HT-29 (cell line): ENCODE measurements at places on chromosomes 6 and 20.

GRCh38 chr6:142241061-142241460 lies 60.7 kb upstream of the ADGRG6 start:
- DNase-seq = no peak

GRCh38 chr6:97689078-97689754 lies 406.2 kb upstream of the MMS22L start:
- DNase-seq = no peak

DNA sequence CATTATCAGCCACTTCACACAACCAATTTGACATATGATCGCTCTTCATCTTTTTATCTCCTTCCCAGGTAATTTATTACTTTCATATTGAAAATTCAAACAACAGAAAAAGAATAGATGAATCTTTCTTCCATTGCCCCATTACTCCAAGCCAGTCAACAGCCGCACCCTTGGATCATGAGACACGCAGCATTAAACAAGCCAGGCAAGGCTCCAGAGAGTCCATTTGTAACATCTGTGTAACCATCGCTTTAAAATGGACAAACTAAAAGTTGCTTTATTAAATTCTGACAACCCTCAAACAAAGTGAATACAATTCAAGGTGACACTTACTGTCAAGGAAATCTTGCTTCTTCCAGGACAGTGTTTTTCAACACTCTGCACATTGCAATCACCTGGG lies 200.3 kb downstream of the EPM2A start:
- no peak for DNase-seq

- DNase-seq = peak; percentile 96
These were observed 510.2 kb upstream of the SULF2 start for GRCh38 chr20:48295445-48295903.

DNA sequence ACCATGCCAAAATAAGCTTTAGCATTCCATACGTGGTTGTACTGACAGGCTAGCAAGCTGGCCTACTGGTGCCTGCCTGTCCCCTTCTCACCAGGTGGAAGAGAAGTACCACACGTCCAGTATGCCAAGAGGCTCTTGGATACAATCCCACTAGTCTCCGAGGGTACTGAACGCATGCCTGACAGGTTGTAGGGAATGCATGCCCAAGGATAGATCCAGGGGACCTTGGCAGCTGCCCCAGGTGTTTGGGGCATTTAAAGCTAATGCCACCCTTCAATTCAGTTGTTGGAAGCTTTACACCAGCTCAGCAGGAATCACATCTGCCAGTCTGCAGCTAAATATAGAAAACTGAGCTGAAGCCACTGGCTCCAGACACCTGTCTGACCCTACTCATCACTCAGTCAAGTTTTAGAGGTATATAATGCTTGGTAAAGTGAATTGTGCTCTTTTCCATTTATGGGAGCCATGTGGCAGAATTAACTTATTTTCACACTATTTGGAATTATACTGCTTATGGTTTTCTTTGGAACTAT lies 4.9 kb downstream of the TUBB2B start:
- no peak for DNase-seq

DNA sequence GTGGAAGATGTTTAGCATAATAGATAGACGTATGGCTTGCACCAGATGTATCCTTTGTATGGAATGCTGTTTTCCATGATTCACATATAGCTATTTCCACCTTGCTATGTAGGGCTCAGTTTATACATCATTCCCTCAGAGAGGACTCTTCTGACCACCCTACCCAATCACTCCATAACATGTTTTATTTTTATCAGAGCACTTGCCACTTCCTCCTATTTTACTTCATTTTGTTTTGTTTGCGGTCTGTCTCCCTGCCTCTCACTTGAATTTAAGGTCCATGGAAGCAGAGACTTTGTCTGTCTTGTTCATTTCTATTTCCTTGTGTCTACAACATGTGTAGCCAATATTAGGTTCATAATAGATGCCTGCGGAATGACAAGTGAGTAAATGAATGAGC lies 266.9 kb upstream of the CITED2 start:
- no peak for DNase-seq

GRCh38 chr6:7401075-7401474 lies 11.5 kb downstream of the RIOK1 start:
- DNase-seq = no peak

DNA sequence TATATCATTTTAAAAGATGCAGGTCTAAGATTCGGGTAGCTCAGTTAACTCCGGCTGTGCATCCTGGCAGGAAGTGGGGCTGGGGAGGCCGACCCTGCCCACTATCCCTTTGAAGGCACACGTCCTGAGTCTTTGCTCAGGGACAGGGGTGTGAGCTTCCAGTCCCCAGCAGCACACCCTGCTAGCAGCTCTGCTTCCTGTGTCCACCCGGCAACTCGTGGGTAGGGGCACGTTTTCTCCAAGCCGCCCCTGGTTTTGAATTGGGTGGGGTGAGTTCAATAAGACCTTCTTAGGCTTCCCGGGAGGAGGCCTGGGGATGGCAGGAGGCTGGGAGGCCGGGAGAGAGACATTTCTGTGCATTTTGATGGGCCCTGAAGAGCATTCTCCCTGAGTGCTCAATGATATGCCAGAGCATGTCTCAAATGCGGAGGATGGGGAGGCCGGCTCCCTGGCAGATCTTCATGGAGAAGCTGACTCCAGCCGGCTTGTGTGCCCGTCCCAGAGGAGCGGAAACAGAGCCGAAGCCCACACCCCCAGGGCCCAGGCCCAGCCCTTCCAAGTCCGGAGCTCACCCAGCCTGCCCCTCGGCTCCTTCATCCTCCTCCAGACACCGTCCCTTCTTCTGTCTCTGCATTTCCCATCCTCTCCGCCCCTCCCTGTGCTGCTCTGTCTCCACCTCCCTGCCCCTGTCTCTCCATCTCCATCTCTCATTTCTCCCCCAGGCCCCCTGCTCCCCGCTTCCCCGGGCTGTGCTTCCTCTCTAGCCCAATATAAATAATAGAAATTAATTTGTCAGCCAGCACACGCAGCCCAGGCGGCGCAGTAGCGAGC lies 36.3 kb upstream of the ZFAND3 start:
- no peak for DNase-seq

- no peak for DNase-seq
These were observed 12.4 kb upstream of the MYLK2 start for GRCh38 chr20:31806564-31807355.

GRCh38 chr20:23634985-23635767 lies 2.6 kb downstream of the CST3 start:
- DNase-seq = no peak

DNA sequence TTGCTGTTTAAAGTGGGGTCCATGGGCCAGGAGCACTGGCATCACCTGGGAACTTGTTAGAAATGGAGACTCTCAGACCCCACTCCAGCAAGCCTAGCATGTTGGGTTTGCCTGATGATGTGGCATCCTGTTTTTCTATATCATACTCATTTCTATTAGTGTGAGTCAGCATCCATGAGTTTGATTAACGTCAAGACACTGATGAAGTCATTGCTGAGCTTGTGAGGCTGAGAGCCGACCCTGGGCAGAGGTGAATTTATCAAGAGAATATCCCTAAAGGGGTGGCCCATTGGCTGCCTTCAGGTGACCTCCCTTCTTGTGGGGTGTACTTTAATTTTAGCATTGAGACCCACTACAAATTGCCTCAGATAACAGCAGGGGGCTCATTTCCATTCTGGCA lies 43.4 kb upstream of the RNF144B start:
- no peak for DNase-seq

DNA sequence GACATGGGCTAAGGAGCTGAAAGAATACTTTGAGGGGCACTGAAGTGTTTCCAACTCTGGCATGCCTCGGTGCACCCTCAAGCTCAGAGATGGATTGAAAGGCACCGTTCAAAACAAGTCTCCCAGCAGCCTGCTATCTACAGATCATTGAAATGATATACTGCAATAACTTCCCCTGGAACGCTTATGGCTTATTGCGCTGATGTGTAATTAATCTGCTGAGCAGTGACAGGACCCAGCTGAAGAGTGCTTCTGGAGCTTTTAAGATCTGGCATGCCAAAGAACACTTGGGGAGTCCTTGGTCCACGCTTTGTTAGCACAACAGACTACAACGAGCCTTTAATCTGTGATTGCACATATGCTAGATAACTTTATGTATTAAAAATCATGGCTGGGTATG lies 708.2 kb downstream of the PRKN start:
- no peak for DNase-seq

GRCh38 chr6:50992704-50993625 lies 174.3 kb downstream of the TFAP2B start:
- no peak for DNase-seq

DNA sequence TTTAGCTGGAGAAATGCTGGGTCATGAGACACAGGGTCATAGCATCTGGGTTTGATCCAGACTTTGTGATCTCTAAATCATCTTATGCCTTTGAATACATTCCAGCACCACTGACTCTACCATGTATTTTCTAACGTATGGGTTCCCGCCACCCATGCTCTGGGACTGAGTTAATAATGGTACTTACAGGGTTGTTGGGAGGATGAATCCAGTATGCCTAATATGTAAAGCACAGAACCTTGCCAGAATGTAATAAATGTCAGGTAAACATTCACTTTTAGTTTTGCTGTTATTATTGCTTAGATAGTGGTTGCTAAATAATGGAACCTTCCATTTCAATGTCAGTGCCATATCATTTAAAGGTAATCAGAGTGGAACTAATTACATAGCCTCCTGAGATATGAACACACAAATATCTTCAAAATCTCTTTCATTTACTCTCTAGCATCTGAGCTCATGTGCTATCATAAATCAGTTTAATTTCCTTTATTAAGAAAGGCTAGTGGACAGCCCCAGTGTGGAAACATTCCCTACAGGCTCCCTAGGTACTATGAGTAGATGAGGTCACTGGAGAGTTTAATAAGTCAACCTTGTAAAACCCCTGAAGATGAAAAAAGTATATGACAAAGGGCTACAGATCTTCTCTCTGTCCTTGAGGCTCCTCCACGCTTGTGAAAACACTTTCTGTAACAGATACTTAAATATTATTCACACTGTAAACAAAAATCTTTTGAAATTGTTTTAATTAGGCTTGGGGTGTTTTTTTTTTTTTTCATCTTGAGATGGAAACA lies 226.6 kb downstream of the ALDH8A1 start:
- peak; percentile 52 for DNase-seq

DNA sequence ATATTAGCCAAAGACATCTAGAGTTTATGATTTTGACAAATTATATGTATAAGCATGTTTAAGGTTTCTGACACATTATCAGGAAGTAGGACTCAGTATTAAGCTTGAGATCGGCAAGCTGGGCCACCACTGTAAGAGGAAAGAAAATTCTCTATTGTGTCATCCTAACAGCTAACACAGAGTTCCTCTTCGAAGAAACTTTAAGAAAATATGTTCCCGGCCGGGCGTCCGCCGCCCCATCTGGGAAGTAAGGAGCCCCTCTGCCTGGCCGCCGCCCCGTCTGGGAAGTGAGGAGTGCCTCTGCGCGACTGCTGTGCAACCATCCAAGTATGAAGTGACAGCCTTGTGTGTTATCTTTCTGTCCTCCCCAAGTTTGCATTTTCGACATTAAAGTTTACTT lies 23.0 kb downstream of the USP49 start:
- no peak for DNase-seq

DNA sequence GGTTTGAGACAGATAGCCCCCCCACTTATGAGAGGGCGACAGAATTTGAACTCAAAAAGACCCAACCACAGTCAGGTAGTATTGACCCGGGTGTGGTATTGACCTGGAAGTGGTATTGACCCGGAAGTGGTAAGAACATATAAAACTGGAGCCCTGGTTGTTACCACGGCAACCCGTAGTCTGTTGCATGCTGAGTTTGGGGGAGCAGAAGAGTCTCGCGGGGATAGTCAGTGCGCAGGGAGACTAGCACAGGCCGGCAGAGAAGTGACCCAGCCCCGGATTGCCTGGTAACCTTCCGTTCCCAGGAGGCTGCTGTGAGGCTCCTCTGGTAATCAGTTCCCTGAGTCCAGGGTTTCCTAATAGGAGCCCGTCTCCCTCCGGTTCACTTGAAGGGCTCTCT lies 96.2 kb downstream of the SNX5 start:
- DNase-seq = no peak

DNA sequence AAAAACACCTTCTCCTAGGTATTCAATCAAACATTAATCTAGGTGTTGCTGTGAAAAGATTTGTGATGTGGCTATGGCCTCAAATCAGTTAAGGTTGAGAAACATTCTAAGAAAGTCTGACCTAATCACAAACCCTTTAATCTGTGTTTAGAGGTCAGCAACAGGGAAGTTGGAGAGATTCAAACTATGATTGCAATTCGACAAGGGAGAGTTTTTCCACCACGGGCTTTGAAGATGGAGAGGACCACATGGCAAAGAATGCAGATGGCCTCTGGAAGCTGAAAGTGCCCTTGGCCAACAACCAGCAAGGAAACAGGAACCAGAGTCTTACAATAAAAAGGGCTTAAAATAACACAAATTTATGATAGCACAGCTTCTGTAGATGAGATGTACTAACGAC lies 29.6 kb upstream of the LGSN start:
- no peak for DNase-seq

DNA sequence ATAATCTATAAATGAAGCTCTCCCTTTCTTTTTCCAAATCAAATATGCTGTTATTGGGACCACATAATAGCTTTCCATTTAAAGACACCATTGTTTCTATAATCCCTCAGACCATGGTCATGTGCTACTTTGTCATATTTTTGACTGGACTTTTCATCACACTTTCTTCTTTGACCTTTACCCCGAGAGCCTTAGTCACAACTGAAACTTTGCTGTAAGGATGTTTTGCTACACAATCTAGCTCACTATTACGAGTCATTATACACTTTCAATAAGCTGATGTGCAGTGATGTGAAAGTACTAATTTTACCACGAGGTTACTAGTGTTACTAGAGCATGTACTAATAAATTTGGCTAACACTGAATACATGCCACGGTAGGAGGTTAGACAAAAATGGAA lies 367.2 kb upstream of the RUNX2 start:
- DNase-seq = no peak

DNA sequence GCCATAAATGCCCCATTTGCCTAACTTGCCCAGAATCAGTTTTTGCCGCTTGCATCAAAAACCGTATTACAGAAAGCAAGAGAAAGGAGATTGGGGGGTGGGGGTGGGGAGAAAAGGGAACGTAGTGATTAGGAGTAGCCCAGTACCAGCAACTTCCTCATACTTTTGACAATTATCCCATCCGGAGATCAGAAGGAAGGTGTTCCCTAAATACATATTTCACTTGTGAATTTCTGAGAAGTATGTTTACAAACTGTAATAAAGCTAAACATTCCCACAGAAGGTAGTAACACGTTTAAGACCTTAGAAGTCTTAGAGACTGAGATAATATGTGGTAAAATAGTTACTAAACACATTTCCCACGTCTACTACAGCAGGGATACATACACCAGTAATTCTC lies 14.5 kb downstream of the PREP start:
- DNase-seq = peak; percentile 53
